ENCODE measurements at places on chromosomes 2 and 18.

DNA sequence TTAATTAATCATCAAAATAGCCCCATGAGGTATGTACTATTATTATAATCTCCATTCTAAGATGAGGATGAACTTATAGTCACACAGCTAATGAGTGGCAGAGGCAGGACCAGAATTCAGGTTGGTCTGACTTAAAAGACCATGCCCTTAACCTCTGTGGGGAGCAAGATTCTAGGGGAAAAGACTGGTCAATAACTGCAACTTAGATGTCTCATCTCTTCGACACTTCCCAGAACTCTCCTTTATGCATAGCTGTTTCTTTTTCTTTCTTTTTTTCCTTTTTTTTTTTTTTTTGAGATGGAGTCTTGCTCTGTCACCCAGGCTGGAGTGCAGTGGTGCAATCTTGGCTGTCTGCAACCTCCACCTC is 66.3 kb upstream of the RTN4 start:
- no peak for DNase-seq

DNA sequence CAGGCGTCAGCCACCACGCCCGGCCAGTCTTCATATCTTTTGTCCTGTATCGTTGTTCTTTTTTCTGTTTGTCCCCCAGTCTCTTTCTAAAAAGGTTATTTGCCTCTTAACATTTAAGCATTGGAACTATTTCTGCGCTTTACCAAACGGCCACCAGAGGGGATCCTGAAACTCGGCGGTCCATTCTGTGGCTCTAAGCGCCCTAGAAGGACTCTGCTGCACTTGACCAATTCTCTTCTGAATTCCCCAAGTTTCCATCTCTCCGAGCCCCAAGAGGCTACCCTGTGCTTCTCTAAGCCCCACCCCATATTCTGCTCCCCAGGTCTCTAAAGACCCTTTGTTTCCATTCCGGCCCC is 33.1 kb upstream of the REG3G start:
- no peak for DNase-seq

DNA sequence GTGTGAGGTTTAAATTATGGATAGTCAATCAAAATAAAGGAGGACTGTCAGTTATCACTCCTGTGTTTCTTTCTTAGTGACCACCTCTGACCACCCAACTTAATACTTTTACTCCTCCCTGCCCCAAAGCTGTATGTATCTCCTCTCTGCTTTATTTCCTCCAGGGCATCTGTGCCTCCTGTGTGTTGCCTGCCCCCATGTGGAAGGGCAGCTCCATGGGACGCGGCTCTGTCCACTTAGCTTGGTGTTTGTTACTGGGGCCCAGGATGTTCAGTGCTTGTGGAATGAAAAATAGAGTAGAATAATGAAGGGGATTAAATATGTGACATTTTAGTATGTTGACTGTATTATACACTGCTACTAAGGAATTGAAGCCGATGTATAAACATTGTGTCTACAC is 9.8 kb downstream of the ACP1 start:
- DNase-seq = no peak

- no peak for DNase-seq
These were observed 10.4 kb upstream of the METTL21A start for GRCh38 chr2:207635468-207636200.

- DNase-seq = no peak
These were observed 105.3 kb upstream of the ACVR2A start for GRCh38 chr2:147739508-147739907.

GRCh38 chr18:39449566-39449965 is 1884.0 kb upstream of the CELF4 start:
- no peak for DNase-seq

GRCh38 chr2:177489719-177490301 is 97.2 kb downstream of the AGPS start:
- DNase-seq = no peak

- no peak for DNase-seq
These were observed 739.3 kb upstream of the LRRTM4 start for GRCh38 chr2:78261454-78261853.

DNA sequence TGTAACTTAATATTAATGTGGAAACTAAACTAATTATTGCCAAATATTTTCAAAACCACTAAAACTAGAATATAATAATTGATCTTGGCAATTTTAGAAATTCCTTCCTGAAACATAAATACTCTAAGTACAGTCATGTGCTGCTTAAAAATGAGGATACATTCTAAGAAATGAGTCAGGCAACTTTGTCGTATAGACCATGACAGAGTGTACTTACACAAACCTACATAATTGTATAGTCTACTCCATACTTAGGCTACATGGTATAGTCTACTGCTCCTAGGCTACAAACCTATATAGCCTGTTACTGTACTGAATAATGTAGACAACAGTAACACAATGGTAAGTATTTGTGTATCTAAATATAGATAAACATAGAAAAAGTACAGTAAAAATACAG is 27.6 kb downstream of the FEZ2 start:
- DNase-seq = no peak

DNA sequence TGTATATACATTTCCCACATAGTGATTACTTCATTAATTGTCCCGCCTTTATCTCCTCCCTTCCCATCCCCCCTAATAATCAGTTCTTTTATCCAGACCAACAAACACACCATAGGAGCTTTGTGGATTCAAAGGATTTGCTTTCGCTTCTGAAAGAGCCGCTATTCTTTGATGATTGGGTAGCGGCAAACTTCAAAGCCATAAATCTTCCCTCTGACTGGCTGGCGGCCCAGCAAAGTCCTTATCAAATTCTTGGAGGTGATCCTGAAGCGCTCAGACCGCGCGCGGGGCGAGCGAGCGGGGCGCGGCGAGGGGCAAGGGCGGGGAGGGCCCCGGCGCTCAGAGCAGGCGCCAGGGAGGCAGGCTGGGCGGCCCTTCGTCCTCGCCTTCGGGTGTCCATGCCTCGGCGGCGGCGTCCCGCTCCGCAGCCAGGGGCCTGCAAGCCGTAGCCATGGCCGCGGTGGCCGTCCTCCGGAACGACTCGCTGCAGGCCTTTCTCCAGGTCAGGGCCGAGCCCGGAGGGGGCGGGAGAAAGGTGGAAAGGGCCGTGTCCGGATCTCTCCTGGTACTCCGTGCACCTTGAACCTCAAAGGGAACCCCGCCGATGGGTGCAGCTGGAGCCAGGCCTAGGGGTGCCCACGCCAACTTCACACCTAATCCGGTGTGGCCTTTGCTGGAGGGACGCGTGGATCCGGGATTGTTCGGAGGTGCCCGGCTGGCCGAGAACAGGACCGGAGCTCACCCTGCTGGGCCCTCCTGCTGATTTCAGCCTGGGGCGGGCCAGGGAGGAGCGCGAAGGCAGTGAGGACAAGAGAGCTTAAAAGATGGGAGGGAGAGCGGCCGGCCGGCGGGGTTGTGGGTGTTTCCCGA is at the start of gene SP5:
SP5 (plus strand) TSS at position 276 of the 870 bp plus-strand sequence; CDS start at position 452, 176 bp downstream.
- DNase-seq = no peak

GRCh38 chr2:99066075-99066958 is 75.2 kb upstream of the C2orf15 start:
- DNase-seq = no peak

DNA sequence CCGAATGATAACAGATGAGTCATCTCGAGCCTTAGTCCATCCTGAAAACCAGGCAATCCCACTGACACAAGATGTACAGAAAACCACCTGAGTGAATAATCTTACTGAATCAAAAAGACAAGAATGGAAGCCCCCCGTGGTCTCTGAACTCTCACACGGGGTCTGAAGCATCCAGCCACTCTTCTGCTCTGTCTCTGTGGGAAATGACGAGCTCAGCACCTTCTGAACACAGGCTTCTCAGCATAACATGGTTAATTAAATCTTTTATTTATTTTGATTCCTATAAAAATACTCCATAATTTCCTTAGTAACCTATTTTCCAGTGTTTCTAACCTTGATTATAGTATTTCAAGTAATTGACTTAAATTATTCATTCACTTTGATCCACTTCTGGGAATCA is 203.7 kb downstream of the TMEM163 start:
- DNase-seq = no peak

DNA sequence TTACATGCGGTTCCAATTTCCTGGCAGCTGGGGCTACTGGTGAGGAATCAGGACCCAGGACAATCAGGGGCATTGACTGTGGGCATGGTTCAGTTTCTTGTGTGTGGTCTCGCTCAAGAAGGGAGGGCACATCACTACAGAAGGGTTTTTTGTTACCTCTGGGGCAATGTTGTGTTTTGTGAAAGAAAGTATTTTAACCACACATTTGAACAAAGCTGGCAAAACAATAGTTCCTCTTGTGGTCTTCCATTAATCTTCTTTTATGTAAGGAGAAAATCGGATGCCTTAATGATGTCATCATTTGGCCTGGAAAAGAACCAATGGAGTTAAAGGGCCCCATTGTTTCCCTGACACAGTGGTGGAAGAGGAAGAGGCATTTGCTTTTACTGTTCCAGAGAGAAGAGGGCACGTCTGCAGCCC is 197.4 kb downstream of the SH3BP4 start:
- DNase-seq = no peak

DNA sequence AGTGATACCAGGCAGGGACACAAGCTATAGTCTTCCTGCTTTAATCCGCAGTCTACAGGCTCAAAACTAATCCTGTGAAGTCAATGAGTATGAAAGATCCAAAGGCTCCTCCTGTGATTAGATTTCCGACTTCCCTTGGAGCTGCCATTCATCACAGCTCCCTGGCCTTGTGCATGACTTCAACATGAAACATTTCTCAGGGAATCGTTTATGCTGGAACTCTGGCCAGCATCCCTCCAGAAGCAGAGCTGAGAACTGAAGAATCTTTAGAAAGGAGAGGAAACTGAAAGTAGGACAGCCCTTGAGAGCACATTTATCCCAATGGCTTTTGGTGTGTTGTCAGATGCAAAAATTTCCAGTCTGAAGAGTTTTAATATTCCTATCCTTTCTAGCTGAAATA is 84.3 kb upstream of the SESTD1 start:
- DNase-seq = no peak

DNA sequence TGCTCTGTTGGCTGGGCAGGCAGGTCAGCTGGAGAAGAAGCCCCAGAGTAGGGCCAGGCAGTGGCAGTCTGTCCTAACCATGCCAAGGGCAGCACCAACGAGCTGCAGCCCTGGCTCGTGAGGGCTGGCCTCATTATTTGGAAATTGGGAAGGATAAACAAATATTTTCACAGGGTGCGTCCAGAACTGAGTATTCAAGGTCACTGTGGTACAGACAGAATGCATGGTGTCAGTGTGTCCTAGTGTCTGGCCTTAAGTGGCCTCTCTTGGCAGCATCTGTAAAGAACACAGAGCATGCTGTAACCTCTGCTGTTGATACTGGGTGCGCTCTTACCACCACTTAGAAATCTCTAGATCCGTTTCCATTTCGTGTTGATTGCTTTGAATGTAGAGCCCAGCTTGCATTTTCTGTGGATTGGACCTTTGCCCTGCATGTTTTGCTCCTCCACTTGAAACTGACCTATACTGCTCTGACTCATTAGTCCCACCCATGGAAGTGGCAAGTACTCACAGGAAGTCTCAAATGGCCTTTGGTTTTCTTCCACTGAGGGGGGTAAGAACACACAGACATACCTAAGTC is 88.2 kb downstream of the GREB1L start:
- DNase-seq = no peak

- DNase-seq = no peak
These were observed 509.5 kb downstream of the EIPR1 start for GRCh38 chr2:2868085-2868484.

- no peak for DNase-seq
These were observed 338.0 kb downstream of the TDRD15 start for GRCh38 chr2:21461754-21462240.

GRCh38 chr18:35818353-35818667 is 154.2 kb upstream of the RMP24 start:
- DNase-seq = no peak

DNA sequence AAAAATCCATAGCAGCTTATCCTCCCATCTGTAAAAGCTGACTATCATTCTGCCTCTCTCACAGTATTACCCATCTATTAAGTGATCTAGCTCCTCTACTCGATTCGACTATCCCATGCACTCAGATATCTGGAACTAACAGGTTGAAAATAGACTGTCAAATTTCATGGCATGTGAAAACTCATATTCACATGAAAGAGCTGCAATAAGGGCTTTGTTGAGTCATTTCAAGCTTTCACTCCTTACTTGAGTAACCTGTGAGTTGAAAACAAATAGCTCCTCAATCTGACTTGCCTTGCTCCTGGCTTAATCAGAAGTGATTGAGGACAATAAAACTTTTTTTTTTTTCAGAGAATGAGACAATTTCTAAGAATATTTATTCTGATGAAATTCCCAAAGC is 192.4 kb upstream of the ERBB4 start:
- DNase-seq = no peak

DNA sequence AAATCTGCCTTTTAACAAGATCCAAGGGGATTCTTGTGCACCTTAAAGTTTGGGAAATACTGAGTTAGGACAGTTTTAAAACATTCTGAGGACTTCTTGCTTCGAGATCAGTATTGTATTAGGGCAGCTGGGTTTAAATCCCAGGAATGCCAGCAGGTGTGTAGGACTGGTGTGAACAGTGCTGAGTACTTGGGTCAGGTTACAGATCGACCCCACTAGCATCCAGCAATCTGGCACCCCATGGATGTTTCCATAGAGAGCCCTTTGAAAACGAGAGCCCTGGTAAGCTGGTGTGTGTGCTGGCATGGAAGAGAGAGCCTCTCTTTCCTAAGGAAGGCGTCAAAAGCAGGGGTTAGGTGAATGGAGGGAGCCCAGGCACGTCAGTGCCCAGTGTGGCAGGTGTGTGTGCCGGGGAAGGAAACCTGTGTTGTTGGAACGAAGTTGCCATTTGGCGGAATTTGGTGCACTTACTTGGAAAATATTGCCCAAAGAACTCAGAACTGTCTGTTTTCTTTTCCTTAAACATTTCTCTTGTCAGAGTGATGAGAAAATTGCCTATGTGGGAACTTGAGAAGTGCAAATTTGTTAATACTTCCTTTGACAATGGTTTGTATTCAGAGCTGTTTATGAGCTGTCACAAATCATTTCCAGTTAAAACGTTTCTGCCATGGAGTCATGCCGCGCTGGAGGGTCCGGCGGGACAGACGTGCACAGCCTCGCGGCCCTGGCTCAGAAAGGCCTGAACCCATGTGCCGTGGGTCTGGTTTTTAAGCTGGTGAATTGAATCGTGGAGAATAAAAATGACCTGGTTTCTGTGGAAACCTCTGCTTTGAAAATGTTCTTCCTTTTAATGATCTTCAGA is 38.1 kb downstream of the LDLRAD4 start:
- DNase-seq = no peak

GRCh38 chr2:96408616-96409015 is 73.0 kb downstream of the NCAPH start:
- DNase-seq = no peak

DNA sequence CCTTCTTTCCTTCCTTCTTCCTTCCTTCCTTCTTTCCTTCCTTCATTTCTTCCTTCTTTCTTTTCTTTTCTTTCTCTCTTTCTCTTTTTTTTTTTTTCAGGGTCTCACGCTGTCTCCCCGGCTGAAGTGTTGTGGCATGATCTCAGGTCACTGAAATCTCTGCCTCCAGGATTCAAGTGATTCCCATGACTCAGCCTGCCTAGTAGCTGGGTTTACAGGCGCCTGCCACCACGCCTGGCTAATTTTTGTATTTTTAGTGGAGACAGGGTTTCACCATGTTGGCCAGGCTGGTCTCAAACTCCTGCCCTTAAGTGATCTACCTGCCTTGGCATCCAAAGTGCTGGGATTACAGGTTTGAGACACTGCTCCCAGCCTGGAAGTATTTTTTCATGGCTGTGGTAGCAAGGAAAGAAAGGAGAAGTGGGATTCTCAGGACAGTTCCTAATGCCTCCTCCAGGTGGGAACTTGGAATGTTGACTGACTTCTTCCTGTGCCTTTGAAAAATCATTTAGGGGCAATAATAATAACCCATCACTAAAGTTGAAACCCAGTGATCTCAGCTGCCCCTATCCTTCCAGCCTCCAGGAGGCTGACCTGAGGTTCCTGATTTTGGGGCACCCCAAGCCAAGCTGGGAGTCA is 89.3 kb upstream of the CELF4 start:
- DNase-seq = no peak
